ENCODE measurements at places on chromosomes 3 and 15.
A peak's percentile ranks its signal among the peaks of the same experiment; 100 is the strongest.

DNA sequence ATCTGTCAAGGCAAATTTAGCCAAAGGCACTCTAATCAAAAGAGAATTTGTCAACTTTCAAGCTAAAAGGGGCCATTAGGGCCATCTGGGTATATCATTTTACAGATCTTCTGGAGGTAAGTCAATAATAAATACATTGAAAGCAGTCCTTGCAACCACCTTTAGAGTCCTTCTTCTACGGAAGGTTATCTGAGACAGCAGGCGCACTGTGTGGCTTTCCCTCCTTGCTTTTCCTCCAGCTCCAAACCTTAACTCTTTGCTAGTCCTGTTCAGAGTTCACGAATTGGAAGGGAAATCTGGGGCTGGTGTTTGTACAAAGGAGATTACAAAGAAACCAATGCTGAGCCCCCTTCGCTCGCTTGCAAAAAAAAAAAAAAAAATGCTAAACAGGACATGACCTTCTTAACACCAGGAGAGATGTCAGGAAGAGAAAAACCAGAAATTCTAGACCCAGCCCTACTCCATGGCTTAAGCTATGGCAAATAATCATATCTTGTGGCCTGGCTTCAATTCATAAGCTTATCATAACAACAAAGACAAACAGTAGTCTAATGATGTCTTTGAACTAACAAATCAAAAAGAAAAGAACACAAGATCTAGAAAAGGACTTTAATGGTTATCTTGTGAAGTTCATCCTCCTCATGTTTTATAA lies 215.7 kb downstream of the STT3B start:
- DNase-seq = no peak

- DNase-seq = no peak
Measured at GRCh38 chr3:168540726-168541125, 445.0 kb upstream of the GOLIM4 start.

DNA sequence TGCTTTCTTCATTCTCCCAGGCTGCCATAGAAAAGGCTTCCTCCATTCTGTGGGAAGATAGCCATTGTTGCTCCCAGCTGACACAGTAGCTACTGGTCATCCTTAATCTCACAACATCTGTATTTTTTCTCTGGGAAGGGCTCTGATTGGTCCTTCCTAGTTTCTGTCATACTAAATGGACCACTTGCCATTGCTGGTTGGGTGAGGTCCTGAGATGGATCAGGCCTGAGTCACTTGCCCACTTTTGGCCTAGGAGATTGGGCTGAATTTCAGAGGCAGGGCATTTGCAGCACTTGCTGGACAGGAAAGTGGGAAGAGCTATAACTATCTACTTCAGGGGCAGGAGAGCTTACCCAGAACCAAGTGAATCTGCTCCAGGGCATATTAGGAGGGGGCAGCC lies 106.5 kb upstream of the PROK2 start:
- DNase-seq = no peak

DNA sequence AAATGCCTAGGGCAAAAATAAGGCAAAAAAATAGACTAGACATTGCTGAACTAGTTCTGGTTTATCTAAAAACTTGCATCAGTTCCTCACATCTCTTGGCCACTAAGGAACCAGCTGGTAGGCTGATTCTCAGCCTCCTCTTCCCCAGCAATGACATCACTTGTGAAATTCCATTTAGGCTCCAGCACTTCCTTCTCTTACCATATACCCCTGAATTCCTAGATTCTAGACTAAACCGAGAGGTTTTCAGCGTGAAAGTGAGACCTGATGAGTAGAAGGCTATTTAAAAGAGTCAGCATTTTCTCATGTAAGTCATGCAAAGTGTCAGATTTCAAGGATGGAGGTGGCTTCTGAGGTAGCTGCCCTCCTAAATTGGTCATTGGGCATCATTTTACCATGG lies 247.1 kb upstream of the CDIN1 start:
- no peak for DNase-seq

GRCh38 chr3:72439321-72440183 lies 408.7 kb downstream of the SHQ1 start:
- DNase-seq = no peak

GRCh38 chr3:43638594-43639447 lies 17.0 kb upstream of the ANO10 start:
- DNase-seq = peak; percentile 77

DNA sequence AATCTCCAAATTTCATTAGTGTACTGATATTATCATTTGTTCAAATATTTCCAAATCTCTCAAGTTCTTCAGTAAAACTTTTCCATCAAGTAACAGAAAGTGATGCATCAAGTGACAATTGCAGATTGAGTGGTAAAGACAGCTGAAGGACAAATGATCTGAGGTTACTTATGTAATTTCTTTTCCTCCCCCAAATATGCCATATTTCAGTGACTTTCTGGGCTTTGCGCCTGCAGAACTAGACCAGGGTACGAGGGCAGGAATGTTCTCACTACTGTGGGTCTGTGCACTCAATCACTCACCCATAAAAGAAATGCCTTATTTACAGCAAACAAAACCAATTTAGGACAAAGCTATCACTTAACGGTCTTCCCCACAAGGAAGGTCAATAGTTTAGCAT lies 4.7 kb downstream of the SUCLG2 start:
- DNase-seq = no peak

DNA sequence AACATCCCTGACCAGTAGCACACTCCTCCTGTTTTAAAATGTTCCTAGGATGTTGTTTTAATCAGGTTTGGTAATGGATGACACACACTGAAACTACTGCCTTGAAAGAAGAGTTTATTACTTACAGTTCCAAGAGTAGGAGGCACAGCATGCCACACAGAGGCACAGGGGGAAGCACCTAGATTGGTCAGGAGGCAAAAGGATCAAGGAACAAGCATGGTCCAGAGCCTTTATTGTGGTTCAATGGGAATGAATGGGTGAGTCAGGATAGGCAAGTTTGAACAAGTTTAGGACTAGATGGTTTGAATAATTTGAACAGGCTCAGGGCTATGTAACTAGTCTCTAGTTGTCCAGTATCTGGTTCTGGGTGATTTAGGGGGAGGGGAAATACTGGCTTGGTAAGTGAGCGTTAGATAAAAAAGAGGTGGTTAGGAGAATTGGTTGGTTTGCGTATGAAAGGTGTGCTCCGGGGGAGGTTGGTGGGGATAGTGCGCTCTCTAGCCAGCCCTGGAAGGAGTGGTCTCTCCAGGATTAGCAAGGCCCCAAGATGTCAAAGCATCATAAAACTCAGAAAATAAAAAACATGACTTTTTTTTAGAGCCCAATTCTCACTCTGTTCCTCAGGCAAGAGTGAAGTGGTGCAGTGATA lies 35.1 kb downstream of the TMOD3 start:
- DNase-seq = peak; percentile 61

DNA sequence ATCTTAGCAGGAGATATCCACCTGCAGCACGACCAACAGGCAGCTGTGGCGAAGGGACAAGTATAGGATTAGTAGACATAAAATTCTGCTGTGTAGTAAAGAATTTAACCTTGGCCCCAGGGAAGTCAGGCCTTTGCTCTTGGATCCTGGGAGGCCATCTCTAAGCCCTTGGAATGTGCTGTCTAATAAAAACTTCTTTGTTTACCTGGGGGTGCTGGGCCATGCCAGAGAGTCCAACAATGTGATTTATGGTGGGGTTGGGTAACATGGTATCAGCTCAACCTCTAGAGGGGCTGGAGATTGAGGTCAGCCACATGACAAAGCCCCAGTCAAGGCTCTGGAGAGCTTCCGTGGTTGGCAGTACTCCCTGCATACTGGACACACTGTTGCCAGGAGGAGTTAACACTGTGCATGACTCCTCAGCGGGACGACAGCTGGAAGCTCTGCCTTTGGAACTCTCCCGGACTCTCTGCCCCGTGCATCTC lies 52.4 kb downstream of the HEG1 start:
- no peak for DNase-seq

- DNase-seq = no peak
Measured at GRCh38 chr3:59072681-59073080, 22.9 kb upstream of the CFAP20DC start.

- DNase-seq = no peak
Measured at GRCh38 chr3:151133917-151134450, 48.5 kb downstream of the MED12L start.

DNA sequence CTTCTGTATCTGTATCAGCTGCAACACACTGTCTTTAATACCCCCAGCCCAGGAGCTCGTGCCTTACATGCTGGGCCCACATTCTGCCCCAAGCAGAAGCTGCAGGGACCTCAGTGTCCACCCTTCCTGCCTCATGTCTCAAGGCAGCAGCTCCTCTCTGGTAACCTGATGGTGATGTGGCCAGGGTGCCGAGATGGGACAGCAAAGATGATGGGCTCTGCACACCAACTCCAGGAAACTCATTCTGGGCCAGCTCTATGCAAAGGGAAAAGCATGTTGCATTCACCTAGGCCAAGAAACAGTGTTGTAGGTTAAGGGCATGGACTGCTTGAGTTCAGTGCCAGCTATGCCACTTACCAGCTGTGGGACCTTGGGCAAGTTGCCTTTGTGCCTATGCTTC lies 79.5 kb upstream of the PRR23C start:
- no peak for DNase-seq

DNA sequence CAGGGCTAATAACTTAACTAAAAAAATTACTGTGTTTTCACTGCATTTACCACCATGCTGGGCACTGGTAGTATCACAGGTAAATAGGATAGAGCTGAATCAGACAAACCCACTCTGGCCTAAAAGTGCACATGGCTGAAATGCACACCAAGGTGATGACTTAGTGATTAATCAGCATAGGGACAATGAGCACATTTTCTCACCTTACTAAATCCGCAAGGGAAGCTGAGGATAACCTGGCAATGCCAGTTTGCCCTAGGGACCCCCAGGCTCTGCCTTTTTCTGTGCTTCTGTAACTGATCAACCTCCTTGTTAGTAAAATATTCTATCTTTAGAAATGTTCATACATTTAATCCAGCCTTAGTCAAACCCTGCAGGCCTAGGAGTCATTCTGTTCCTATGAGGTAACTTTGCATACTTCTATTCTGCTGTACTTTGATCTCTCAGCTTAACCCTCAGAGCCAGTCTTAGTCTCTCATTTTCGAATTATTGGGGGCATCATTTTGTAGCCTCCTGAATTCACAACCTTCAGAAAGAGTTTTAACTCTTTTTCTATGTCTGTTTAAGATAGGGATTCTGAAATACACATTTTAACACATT lies 562.9 kb upstream of the KCNMB2 start:
- no peak for DNase-seq

- no peak for DNase-seq
Measured at GRCh38 chr15:92653836-92654539, 1.6 kb downstream of the FAM174B start.

DNA sequence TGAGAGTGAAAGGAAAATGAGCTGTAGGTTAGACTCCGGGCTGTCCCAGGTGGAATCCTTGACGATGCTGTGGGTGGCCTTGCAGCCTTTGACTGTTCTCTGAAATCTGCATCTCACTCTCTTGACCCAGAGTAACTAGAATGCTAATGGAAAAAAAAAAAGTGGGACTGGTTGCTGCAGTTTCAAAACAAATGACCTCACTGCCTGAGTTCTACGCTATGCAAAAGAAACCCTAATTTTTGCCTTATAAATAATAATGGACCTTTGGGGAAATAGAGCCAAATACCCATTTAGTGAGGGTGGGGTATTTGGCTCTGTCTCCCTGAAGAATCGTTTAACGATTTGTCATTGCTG lies 309.7 kb upstream of the C2CD4B start:
- no peak for DNase-seq

DNA sequence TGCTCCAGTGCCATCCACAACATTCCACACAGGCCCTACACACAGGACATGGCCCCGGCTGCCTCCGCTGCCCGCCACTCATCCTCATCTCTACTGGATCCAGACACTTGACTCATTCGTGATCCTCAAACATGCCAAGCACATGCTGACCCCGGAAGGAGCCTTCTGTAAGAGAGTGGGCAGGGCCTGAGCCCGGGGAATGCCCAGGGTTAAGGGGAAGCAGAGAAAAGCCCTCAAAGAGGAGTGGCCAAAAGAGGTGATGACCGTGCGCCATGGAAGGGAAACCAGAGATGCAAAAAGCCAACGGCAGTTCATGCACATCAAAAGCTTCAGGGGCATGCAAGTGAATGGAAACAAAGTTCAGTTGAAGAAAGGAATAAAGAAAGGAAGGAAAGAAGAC lies 46.1 kb downstream of the RFTN1 start:
- peak; percentile 84 for DNase-seq

DNA sequence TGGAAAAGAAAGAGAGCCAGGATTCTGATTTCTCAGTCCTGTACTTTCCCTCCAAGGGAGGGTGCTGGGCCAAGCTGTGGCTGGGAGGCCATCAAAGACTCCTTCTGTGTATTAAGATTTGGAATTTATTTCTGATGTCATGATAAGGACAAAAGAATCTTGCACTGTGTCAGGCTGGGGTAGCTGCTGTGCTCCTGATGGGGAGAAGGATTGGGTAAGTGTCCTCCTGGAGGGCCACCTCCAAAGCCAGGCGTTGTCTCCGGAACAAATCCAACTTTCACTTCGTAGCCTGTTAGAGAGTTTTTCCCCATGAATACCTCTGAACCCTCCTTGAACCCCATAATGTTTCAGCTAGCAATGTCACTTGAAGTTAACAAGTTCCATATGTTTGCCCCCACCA lies 29.9 kb downstream of the CLDN11 start:
- DNase-seq = no peak

GRCh38 chr3:174477491-174477890 lies 381.6 kb upstream of the NAALADL2 start:
- no peak for DNase-seq

- DNase-seq = no peak
Measured at GRCh38 chr3:123997543-123997942, 5.6 kb upstream of the ROPN1 start.

DNA sequence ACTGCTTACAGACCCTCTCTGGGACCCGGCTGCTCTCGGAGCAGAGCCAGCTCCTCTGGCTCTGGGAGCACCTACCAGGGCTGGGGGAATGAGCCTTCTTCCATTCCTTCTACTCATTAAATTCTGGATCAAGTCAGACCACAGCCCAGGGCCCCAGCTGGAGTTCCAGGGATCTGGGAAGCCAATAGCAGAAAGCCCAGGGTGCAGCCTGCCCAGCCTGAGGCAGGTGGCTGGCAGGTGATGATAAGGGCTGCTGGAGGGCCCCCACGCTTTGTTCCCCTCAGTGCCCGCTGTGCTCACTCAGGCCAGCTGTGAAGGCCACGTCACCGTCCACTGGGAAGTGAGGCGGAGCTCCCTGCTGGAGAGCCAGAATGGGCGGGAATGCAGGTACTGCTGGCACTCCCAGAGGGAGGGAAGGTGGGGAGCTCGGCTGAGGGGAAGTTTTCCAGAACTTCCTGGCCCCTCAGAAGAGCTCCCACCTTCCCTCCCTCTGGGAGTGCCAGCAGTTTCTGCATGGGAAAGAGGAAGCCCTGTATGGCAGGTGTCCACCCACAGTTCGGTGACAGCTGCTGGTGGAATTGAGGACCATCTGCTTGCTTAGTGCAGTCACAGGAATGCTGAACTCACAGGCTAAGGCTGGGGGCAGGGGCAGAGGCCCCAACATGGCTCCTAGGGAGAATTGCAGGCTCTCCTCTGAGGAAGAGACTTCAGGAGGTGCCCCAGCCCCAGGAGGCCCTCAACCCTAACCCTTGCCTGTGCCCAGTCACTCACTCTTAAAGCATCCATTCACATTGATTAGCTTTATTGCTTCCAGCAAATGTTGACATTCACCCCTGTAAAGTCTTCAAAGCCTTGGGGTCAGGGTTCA lies 12.6 kb upstream of the RTP3 start:
- no peak for DNase-seq

GRCh38 chr3:9769426-9770275 lies at the start of gene CAMK1:
TSS of gene CAMK1 (minus strand) at chr3:9769947. CDS start at chr3:9767749, 2,198 bp downstream.
- peak; percentile 79 for DNase-seq

- DNase-seq = no peak
Measured at GRCh38 chr15:63020759-63021430, 21.7 kb upstream of the TPM1 start.

- DNase-seq = peak; percentile 47
Measured at GRCh38 chr3:155323063-155323666, 29.7 kb upstream of the STRIT1 start.

GRCh38 chr15:90405055-90405607 lies 17.1 kb downstream of the IQGAP1 start:
- no peak for DNase-seq

Measured in activated naive CD4-positive, alpha-beta T cell treated with anti-CD3 and anti-CD28 coated beads for 36 hours (primary cell).